ENCODE measurements at places on chromosomes 7 and 10.

DNA sequence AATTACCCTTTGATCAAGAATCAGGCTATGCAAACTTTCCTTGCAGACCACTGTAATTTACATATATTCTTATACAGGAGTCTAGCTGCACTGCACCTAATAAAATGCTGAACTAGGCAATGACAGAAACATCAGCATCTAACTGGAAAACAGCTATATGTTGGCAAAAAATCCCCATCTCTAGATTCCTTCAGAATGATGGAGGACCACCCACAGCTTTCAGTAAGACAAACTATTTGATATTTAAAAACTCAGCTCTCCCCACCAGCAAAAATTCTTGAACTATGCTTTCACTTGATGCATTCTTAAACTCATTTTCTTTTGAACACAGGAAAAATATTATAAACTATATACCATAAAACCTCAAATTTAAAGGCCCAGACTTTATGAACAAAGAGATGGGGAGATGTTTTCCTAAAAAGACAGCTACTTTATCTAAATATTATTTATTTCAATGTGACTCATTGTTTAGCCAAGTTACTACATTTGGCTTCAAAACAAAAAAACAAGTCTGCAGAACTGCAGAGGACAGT is 77.4 kb downstream of the SEMA3C start:
- DNase-seq: no peak

DNA sequence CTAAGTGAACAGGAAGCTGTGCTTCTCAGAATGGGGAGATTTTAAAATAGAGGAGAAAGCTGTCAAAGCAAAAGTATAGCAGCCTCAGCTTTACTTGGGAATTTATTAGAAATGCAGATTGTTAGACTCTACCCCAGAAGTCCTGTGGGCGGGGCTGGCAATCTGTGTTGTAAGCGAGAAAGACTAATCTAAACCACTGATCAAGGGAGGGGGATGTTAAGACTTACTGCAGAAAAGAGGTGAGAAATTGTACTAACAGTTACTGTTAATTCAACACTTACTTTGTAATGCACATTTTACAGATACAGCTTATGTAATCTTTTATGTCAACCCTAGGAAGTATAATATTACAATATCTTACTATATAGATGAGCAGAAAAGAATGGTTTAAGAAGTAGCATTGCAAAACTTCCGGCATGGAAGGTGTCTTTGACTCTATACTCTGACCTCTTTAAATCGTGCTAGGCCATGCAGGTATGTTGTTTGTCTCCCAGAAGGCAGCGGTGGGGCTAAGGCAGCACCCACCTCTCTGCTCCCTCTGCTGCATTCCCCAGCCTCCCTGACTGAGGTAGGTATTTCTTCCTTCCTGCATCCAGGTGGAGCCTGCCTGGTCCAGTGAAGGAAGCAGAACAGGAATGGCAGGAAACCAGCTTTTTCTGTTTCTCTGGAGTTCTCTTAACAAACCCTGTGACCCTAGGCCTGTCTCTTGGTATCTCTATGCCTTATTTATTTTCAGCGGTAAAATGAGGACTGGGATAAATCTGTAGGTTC is 462.2 kb downstream of the AUTS2 start:
- DNase-seq: no peak

GRCh38 chr7:1160670-1161021 is 650 bp upstream of the ZFAND2A start:
- no peak for DNase-seq

DNA sequence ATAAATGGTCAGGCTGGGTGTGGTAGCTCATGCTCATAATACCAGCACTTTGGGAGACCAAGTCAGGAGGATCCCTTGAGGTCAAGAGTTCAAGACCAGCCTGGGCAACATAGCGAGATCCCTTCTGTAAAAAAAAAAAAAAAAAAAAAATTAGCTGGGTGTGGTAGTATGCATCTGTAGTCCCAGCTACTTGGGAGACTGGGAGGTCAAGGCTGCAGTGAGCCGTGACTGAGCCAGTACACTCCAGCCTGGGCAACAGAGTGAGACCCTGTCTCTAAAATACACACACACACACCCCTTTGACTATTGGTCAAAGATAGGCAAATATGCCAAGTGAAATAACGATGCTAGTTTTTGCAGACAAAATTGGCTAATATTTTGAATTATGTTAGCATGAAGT is 80.6 kb downstream of the IGF2BP3 start:
- no peak for DNase-seq

Measured in stimulated activated naive B cell treated with anti-CD40 and anti-IgM and Interleukin-4, amounts not matched to agents 10 μg/mL and 1 μg/mL and 100 μg/mL, for 72 hours (primary cell).